ENCODE measurements at places on chromosomes 7 and 10.

- no peak for DNase-seq
Observed at GRCh38 chr10:114397651-114398145, 6.6 kb downstream of the AFAP1L2 start.

- no peak for DNase-seq
Observed at GRCh38 chr10:76026905-76027304, 595.5 kb downstream of the LRMDA start.

- DNase-seq = no peak
Observed at GRCh38 chr10:73095481-73096021, 1.1 kb downstream of the P4HA1 start.

DNA sequence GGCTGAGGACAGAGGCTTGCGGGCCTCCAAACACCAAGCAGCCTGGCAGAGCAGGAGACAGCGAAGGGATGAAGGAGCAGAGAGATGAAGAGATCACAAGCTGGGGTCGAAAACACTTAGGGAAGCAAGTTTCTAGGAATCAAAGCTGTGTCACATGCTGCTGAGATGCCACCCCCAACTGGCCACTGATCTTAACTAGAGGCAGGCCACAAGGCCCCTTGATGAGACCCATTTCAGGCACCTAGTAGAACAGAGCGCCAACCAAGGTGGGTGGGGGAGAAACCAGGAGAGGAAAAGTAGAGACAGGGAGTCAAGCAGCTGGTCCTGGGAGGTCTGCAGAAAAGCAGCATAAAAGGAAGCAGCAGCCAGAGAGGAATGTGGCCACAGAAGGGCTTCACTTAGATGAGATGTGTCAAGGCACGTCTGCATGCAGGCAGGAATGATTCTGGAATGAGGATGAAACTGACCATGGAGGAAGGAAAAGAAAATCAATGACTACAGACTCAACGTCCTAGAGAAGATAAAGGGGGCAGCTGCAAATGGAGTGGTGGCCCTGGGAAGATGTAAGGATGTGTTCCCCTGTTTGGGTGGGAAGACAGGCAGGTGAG, 85.0 kb upstream of the DDC start:
- no peak for DNase-seq

GRCh38 chr7:121020249-121020988, 31.9 kb downstream of the CPED1 start:
- DNase-seq = no peak

DNA sequence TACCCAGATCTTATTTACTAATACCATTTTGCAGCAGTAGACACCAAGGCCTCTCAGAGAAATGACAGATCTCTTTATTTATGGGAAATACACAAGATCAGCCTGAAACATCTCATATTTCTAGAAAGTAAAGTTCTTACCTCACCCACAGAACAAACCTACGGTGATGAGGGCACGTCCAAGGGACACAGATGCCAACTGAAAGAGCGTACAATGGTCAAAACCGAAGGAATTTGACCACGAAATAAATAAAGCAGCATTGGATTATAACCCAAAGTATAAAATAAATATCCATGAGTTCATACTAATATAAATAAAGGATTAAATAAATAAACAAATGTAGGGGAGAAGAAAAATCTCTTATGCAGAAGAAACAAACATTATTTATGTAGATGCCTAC, 747.0 kb downstream of the TNS3 start:
- no peak for DNase-seq
